ENCODE measurements at places on chromosomes 3 and 15.

- no peak for DNase-seq
Observed at GRCh38 chr15:39181056-39181747, 399.7 kb upstream of the THBS1 start.

DNA sequence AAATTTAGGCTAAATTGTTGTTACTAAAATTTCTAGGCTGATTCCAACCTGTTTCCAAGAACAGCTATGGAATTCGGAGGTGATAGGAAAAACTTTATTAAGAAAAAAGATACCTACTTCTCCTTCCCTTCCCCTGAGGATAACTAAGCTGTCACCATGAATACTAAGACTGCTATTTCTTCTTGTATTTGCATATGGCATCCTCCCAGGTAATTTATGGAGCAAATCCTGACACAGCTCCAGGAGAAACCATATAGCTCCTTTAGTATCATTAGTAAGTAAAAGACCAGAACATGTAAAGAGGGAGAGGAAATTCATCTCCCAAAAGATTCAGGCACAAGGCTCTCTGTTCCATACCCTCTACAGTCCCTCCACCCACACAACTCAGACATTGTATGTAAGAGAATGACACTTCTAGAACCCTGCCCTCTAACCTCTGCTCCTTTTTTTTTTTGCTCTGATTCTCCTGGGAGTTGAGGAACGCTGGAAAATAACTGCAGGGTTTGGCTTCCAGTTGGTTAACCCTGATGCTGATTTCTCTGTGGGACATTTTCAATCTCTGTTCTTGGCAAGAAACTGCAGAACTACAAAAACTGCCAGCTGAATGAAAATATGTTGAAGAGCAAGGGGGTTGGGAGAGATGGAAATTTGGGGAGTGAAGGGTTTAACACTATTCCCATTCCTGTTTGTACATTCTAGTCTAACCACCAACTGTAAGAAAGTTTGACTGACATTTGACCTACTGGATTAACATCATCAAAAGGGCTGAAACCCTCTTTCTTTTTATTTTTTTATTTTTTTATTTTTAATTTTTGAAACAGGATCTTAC is 14.2 kb upstream of the MAGI1 start:
- no peak for DNase-seq

- DNase-seq, result no peak
Observed at GRCh38 chr15:66126456-66126855, 127.1 kb downstream of the MEGF11 start.

- no peak for DNase-seq
Observed at GRCh38 chr15:78641102-78641748, at the start of gene CHRNB4. CHRNB4 (minus strand) TSS chr15:78641210; CDS start chr15:78641133, 77 bp downstream.

- no peak for DNase-seq
Observed at GRCh38 chr3:122358703-122359032, 24.4 kb downstream of the MIX23 start.

DNA sequence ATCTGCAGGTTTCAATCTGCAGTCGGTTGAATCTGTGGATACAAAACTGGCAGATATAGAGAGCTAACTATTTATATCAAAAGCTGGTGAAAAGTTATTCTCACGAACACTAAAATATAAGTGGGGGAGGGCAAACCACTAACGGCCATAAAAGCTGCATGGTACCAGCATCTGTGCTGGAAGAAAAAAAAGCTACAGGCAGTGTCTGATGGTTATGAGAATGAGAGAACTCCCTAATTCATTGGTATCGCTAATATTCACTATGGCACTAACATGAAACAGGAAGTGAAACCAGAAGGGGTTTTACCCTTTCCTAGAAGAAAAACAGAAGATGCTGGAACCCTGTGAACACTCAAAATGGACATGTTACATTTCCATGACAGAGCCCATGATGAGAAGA is 15.9 kb downstream of the CEP70 start:
- DNase-seq, result no peak

DNA sequence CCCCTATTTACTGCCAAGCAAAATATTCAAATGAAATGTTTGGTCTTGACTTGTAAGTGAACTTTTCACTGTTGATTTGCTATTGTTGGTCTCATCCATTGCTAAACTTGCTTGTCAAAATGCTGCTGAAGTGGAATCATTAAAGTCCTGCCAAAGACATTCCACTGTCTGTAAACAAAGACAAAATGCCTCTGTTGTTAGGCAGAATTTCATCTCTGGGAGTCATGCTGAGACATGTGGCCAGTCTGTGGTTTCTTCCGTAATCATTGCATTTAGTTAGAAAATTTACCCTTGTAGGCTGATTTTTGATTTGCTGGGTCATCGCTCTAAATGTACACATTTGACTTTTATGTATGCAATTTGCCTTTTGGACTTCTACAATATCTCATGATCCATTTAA is 577.7 kb downstream of the MECOM start:
- DNase-seq, result no peak

GRCh38 chr3:162932503-162932902 is 1435.9 kb downstream of the OTOL1 start:
- no peak for DNase-seq

Measured in Right ventricle myocardium inferior (tissue), 1 donor.